ENCODE measurements at places on chromosomes 4 and X. TPM values are rescaled to one million over a fixed set of nuclear protein-coding genes. Genes with fewer than 3 reads are reported as not detected.
A peak's percentile ranks its signal among the peaks of the same experiment; 100 is the strongest.

- no peak overlapping the region for H3K27ac ChIP-seq
- H3K4me3 ChIP-seq, result no peak overlapping the region
- H3K27me3 ChIP-seq, result no peaks in the 10 kb centered on the region
- DNase-seq, result no peak
- H3K4me1 ChIP-seq, result no peaks in the 10 kb centered on the region
- no peaks in the 10 kb centered on the region for H3K36me3 ChIP-seq
These were observed 81.7 kb upstream of the KCNIP4 start for GRCh38 chr4:22030307-22030706.

ARR3 gene
- total RNA-seq, result not detected

ALAS2 gene
- not detected for total RNA-seq

GRCh38 chr4:30461218-30461617, 259.0 kb upstream of the PCDH7 start:
- DNase-seq, result no peak
- no peaks in the 10 kb centered on the region for H3K36me3 ChIP-seq
- H3K27me3 ChIP-seq, result no peaks in the 10 kb centered on the region
- no peak overlapping the region for H3K27ac ChIP-seq
- H3K4me1 ChIP-seq, result no peaks in the 10 kb centered on the region

- H3K4me1 ChIP-seq, result peaks cover 30% of the 10 kb centered on the region
- H3K27ac ChIP-seq, result no peak overlapping the region
These were observed 15.1 kb downstream of the PRIMPOL start for GRCh38 chr4:184664445-184665210.

GRCh38 chrX:48592971-48593370, 4.3 kb upstream of the WDR13 start:
- peaks cover 4% of the 10 kb centered on the region for H3K36me3 ChIP-seq
- peaks cover 5% of the 10 kb centered on the region for H3K4me1 ChIP-seq
- H3K4me3 ChIP-seq, result no peak overlapping the region
- H3K27ac ChIP-seq, result no peak overlapping the region
- DNase-seq, result no peak

DNA sequence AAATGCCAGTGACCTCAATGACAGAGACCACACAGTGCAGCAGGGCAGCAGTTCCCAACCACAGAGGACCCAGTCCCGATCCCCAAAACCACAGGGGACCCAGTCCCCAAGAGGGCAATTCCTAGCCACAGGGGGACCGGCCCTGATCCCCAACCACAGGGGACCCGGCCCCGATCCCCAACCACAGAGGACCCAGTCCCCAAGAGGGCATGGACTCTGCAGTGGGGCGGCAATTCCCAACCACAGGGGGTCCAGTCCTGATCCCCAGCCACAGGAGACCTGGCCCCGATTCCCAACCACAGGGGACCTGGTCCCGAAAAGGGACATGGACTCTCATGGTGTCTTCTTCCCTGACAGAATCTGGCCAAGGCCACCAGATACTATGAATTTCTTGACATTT, 136.3 kb downstream of the AFAP1 start:
- no peak for DNase-seq
- H3K27ac ChIP-seq, result no peak overlapping the region
- no peaks in the 10 kb centered on the region for H3K27me3 ChIP-seq
- H3K4me3 ChIP-seq, result no peak overlapping the region
- H3K4me1 ChIP-seq, result peaks cover 11% of the 10 kb centered on the region

DOK7 gene
- not detected for total RNA-seq

- no peak overlapping the region for H3K27ac ChIP-seq
- H3K27me3 ChIP-seq, result peaks cover 6% of the 10 kb centered on the region
- no peaks in the 10 kb centered on the region for H3K36me3 ChIP-seq
- DNase-seq, result no peak
- H3K4me3 ChIP-seq, result no peak overlapping the region
These were observed 80.0 kb downstream of the FHIP1A start for GRCh38 chr4:151488968-151489367.

DNA sequence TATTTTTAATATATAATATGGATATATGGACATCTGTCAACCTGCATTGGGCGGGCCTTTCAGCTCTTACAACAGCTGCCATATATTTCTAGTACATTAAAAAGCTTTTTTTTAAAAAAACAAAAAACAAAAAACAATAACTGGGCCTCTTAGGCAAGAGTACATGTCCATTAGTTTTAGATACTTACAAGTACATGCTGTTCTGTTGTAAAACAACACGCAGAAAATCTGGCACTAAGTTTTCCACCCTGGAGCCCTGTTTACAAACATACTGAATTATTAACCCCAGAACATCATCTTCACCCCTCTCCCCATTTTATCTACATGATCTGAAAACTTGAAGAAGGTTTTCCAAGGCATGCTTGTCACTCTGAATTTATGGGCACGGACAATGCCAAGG, 29.8 kb downstream of the RAI2 start:
- H3K4me3 ChIP-seq, result no peak overlapping the region
- no peaks in the 10 kb centered on the region for H3K4me1 ChIP-seq
- no peaks in the 10 kb centered on the region for H3K36me3 ChIP-seq
- peaks cover 9% of the 10 kb centered on the region for H3K27me3 ChIP-seq
- H3K27ac ChIP-seq, result no peak overlapping the region
- DNase-seq, result no peak

DNA sequence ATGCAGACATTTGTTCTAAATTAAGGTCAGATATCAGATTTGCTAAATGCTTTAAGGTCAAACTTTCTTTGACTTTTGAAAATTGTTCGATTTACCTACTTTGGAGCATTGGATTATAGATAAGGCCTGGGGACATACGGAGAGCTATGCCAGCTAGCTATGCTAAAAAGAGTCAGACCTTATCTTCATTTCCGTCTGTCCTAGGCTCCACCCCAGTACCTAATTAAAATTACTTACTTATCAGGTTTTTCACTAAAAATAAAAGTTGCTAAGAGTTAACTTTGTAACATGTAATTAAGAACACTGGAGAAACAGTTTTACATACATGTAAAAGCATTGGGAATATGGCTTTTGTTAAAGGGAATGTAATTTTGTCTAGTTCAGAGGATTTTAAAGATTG, 7.1 kb upstream of the TMEM35A start:
- DNase-seq, result no peak
- no peak overlapping the region for H3K27ac ChIP-seq
- H3K4me1 ChIP-seq, result no peaks in the 10 kb centered on the region
- H3K36me3 ChIP-seq, result no peaks in the 10 kb centered on the region
- H3K27me3 ChIP-seq, result no peaks in the 10 kb centered on the region

- H3K4me1 ChIP-seq, result no peaks in the 10 kb centered on the region
- no peak overlapping the region for H3K27ac ChIP-seq
- no peak for DNase-seq
- no peak overlapping the region for H3K4me3 ChIP-seq
- H3K27me3 ChIP-seq, result no peaks in the 10 kb centered on the region
- no peaks in the 10 kb centered on the region for H3K36me3 ChIP-seq
These were observed 177.9 kb upstream of the NEIL3 start for GRCh38 chr4:177131736-177132135.

PABPC1L2B gene
- not detected for total RNA-seq

- H3K36me3 ChIP-seq, result no peaks in the 10 kb centered on the region
- H3K4me1 ChIP-seq, result no peaks in the 10 kb centered on the region
- no peak overlapping the region for H3K4me3 ChIP-seq
- no peak for DNase-seq
- no peak overlapping the region for H3K27ac ChIP-seq
- H3K27me3 ChIP-seq, result no peaks in the 10 kb centered on the region
These were observed 526.3 kb downstream of the SPRY1 start for GRCh38 chr4:123922847-123923246.

DNA sequence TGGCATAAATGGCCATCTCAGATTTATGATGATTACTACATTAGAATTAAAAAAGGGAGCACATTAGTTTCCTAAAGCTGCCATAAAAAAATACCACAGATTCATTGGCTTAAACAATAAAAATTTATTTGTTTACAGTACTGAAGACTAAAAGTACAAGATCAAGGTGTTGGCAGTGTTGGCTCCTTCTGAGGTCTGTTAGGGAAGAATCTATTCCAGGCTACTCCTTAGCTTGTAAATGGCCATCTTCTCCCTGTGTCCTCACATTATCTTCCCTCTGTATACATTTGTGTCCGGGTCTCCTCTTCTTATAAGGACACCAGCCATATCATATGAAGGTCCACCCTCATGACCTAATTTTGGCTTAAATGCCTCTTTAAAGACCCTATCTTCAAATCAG, 341.0 kb downstream of the SLC7A11 start:
- DNase-seq, result no peak
- no peaks in the 10 kb centered on the region for H3K27me3 ChIP-seq
- no peaks in the 10 kb centered on the region for H3K36me3 ChIP-seq
- no peaks in the 10 kb centered on the region for H3K4me1 ChIP-seq
- H3K4me3 ChIP-seq, result no peak overlapping the region
- no peak overlapping the region for H3K27ac ChIP-seq

SFRP2 gene
- not detected for total RNA-seq

- no peak for DNase-seq
- H3K27me3 ChIP-seq, result no peaks in the 10 kb centered on the region
- no peaks in the 10 kb centered on the region for H3K36me3 ChIP-seq
- H3K4me1 ChIP-seq, result peaks cover 3% of the 10 kb centered on the region
- no peak overlapping the region for H3K27ac ChIP-seq
- H3K4me3 ChIP-seq, result no peak overlapping the region
These were observed 1.2 kb downstream of the LINC00632 start for GRCh38 chrX:140710710-140711109.

GRCh38 chrX:41224605-41225004, 109.4 kb upstream of the DDX3X start:
- H3K4me1 ChIP-seq, result no peaks in the 10 kb centered on the region
- no peak overlapping the region for H3K4me3 ChIP-seq
- no peak overlapping the region for H3K27ac ChIP-seq
- no peak for DNase-seq

HSD17B10 gene
- 73.2 TPM for total RNA-seq

DNA sequence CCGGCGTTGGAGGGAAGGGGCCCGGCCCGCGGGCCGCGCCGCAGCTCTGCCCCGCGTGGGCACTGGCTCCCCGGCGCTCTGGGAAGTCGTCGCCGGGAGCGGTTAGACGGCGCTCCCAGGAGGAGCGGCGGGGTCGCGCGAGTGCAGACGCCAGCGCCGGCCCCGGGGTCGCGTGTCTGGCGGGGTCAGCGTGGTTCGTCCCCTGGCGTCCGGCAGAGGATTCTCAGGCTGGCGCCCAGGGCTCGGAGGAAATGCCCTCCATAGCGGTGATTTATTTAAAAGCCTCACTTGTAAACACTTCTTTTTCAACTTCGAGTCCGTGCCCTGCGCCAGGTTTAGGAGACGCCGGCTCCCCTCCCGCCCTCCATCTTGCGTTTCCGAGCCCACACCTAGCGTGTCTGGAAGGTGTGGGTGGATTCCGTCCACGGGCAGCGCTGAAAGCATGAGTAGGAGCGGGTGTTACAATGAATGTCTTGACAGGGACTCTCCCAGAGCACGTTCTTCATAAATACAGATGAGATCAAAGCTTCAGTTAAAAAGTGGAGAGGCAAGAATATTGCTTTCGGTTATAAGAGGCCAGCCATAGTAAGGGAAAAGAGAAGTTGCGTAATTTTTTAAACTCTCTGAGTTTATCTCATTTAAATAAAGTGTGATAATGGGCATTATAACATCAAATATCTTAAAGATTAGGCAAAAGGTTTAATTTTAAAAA, 692 bp downstream of the FAM241A start:
- peaks cover 45% of the 10 kb centered on the region for H3K4me1 ChIP-seq
- H3K4me3 ChIP-seq, result peak overlapping the region; percentile 78
- H3K27ac ChIP-seq, result peak overlapping the region; percentile 80
- peak; percentile 54 for DNase-seq

LAP3 gene
- 180 TPM for total RNA-seq

- no peaks in the 10 kb centered on the region for H3K36me3 ChIP-seq
- H3K27me3 ChIP-seq, result peaks cover 10% of the 10 kb centered on the region
- no peak overlapping the region for H3K4me3 ChIP-seq
These were observed 81.5 kb downstream of the RCHY1 start for GRCh38 chr4:75432683-75433082.

SPANXA1 gene
- total RNA-seq, result not detected

DNA sequence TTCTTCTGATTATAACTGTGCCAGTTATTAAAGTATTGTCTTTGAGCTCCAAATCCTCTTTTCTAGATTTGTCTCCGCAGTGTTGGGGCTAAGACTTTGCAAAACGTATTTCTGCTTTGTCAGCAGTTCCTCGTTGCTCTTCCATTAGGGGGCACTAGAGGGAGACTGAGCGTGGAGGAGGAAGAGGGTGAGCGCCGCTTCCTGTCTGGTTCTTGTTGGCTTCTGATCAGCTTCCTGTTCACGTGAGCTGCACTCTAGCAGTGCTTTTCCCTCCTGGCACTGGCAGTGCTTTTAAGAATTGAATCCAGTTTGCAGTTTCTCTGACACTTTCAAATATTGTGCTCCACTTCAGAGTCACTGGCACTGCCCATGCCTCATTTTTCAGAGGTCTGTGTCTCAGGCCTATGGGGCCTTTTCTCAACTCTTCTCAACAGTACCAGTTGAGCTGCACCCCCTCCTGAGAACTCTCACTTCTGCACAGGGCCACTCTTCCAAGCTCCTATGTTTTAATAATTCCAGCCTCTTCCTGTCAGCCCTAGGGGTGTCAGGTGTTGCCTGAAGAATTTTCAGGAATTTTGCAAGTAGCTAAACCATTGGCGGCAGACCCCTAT, 54.4 kb upstream of the LCORL start:
- H3K4me1 ChIP-seq, result peaks cover 6% of the 10 kb centered on the region
- H3K36me3 ChIP-seq, result no peaks in the 10 kb centered on the region
- H3K27me3 ChIP-seq, result peaks cover 12% of the 10 kb centered on the region
- H3K27ac ChIP-seq, result no peak overlapping the region

AREG gene
- 0.90 TPM for total RNA-seq

DNA sequence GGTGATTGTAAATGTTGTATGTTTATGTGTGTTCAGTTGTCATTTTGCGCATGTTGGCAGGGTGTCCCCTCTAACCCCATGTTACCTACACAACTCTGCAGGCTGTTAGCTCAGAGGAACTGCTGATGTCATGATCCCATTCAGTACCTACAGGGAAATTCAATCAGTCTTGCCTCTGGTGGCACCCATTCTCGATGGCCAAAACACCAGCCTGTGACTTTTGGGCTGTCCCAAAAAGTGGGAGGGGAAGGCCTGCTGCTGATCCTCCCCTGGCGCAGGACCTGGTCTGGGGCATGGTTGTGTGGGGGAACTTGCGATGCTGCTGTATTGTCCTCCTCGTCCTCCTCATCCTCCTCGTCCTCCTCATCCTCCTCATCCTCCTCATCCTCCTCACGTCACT, 174.5 kb downstream of the DCLK2 start:
- H3K27me3 ChIP-seq, result no peaks in the 10 kb centered on the region
- no peaks in the 10 kb centered on the region for H3K36me3 ChIP-seq
- H3K4me1 ChIP-seq, result no peaks in the 10 kb centered on the region
- no peak overlapping the region for H3K27ac ChIP-seq
- DNase-seq, result no peak
- no peak overlapping the region for H3K4me3 ChIP-seq

DNA sequence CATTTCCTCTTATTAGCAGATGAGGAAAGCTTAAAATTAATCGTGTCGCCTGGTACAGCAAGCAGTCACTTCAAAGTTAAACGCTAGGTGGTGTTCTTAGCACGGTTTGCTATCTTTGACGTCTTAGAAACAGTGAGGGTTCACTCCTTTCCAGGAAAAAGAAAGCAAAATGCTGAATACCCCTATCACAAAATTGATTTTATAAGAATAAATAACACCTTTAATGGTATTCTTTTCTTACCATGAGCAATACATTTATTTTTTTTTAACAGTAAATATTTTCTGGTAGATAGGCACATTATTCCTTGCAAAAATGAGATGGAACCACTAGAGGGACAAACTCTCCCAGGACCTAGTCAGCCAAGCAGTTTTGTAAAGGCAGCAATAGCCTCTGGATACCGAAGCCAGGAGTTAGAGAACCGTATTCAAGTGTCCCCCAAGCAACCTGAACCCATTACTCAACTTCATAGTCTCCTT, 153.9 kb downstream of the KDR start:
- no peaks in the 10 kb centered on the region for H3K27me3 ChIP-seq
- no peak overlapping the region for H3K27ac ChIP-seq
- H3K4me1 ChIP-seq, result no peaks in the 10 kb centered on the region
- H3K36me3 ChIP-seq, result no peaks in the 10 kb centered on the region
- no peak for DNase-seq
- H3K4me3 ChIP-seq, result no peak overlapping the region
